ENCODE measurements at places on chromosomes 13 and 19. TPM values are rescaled to one million over a fixed set of nuclear protein-coding genes. Genes with fewer than 3 reads are reported as not detected.

Gene ZNF234
- 3.2 TPM for polyA plus RNA-seq

Gene DLL3
- polyA plus RNA-seq: 0.17 TPM

Gene PRR22
- polyA plus RNA-seq: 4.1 TPM

Gene CACNG6
- polyA plus RNA-seq: not detected

Gene ZNF723
- not detected for polyA plus RNA-seq

Gene ZNF441
- 4.4 TPM for polyA plus RNA-seq

Gene USPL1
- polyA plus RNA-seq: 6.3 TPM

Gene CCDC124
- 120 TPM for polyA plus RNA-seq

Gene PCP2
- 8.9 TPM for polyA plus RNA-seq

Gene DLEU7
- polyA plus RNA-seq: 0.75 TPM

Gene ZNF554
- polyA plus RNA-seq: 3.6 TPM

Gene SCAMP4
- 49.5 TPM for polyA plus RNA-seq

Gene IGSF23
- not detected for polyA plus RNA-seq

Gene GAMT
- 209 TPM for polyA plus RNA-seq

Gene THSD1
- polyA plus RNA-seq: 2.2 TPM

Gene NLRP5
- polyA plus RNA-seq: not detected

Gene TMEM38A
- 10.7 TPM for polyA plus RNA-seq

Gene LMTK3
- polyA plus RNA-seq: 4.2 TPM

Gene ZNF470
- 5.1 TPM for polyA plus RNA-seq

Gene UBE2L5
- not detected for polyA plus RNA-seq

Gene TRPC4
- 0.62 TPM for polyA plus RNA-seq

Gene ABHD13
- 4.9 TPM for polyA plus RNA-seq

Gene FOXA3
- polyA plus RNA-seq: 1.8 TPM

Gene IFT88
- polyA plus RNA-seq: 20.2 TPM

Gene ERCC5
- polyA plus RNA-seq: 37.4 TPM

Gene SLITRK6
- polyA plus RNA-seq: not detected

Gene GZMM
- not detected for polyA plus RNA-seq

Gene KLF1
- not detected for polyA plus RNA-seq

Gene KISS1R
- polyA plus RNA-seq: not detected

Gene TNFAIP8L1
- polyA plus RNA-seq: 16.0 TPM

Gene NOVA2
- 0.95 TPM for polyA plus RNA-seq

Gene OR7A5
- polyA plus RNA-seq: not detected

Gene FGF21
- polyA plus RNA-seq: not detected

Gene VSTM1
- 1.0 TPM for polyA plus RNA-seq

Gene KLK4
- polyA plus RNA-seq: 1.2 TPM

Gene GFY
- polyA plus RNA-seq: not detected

Gene LRRC63
- polyA plus RNA-seq: 0.17 TPM

Gene PNMA8C
- polyA plus RNA-seq: 0.09 TPM

Gene MIA
- polyA plus RNA-seq: not detected

Gene MISP3
- 32.0 TPM for polyA plus RNA-seq

Gene KIR2DL3
- polyA plus RNA-seq: not detected

Gene POLR1D
- polyA plus RNA-seq: 124 TPM

Gene VMAC
- 2.3 TPM for polyA plus RNA-seq

Gene RBM26
- polyA plus RNA-seq: 14.5 TPM
